ENCODE measurements at places on chromosomes 6 and 20.

- no peak for DNase-seq
Measured at GRCh38 chr20:43365691-43366090, 92.0 kb upstream of the SRSF6 start.

DNA sequence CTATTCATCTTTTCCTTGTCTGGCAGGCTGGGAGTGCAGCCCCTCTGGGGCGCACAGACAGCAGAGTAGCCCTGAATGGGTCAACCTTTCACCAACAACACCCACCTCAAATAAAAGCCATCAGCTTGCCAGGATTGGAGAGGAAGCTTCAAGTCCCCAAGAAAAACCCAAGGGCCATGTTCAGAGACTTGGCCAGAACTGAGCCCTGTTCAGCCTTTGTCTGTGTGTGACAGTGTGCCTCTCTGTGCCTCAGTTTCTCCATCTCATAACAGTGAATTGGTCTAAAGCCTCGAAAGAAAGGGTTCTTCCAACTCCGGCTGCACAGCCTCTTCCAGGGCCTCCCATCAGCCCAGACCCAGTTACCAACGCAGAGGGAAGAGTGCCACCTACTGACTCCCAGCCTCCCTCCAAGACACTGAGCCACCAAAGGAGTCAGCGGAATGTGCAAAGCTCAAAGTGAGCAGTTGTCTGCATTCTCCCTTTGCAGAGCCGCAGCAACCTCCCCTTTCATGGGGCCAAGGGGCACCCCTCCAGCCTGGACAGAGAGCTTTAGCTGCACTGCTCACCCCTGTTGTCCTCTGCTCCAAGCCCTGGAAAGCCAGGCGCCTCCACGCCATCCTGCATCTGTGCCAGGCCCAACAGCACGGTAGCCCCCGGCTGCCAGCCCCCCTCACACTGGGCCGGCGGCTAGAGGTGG is 82.7 kb upstream of the TOP1 start:
- DNase-seq, result no peak

DNA sequence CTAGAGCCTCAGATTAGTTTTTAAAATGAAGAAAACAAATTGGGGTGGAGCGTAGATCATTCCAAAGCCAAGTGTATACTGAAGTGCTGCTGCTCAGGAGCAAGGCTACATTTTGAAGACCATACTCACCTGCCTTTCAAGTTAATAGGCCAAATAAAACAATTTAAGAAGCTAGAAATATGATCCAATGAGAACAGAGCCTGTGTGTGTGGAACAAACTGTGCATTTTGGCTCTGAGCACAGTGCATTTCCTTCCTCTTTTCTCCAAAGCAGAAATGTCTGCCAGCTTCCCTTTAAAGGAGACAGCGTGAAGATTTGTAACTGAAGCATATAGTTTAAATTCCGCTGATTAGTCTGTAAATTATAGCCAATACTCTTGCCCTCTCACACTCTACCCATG is 3.2 kb upstream of the IFNGR1 start:
- no peak for DNase-seq

- DNase-seq, result no peak
Measured at GRCh38 chr6:154535851-154536250, 25.4 kb upstream of the CNKSR3 start.

- DNase-seq, result no peak
Measured at GRCh38 chr6:42896178-42896719, 16.8 kb downstream of the RPL7L1 start.

GRCh38 chr20:41783423-41784208 is 165.4 kb upstream of the CHD6 start:
- DNase-seq, result no peak
